ENCODE measurements at places on chromosomes 3 and 15.

DNA sequence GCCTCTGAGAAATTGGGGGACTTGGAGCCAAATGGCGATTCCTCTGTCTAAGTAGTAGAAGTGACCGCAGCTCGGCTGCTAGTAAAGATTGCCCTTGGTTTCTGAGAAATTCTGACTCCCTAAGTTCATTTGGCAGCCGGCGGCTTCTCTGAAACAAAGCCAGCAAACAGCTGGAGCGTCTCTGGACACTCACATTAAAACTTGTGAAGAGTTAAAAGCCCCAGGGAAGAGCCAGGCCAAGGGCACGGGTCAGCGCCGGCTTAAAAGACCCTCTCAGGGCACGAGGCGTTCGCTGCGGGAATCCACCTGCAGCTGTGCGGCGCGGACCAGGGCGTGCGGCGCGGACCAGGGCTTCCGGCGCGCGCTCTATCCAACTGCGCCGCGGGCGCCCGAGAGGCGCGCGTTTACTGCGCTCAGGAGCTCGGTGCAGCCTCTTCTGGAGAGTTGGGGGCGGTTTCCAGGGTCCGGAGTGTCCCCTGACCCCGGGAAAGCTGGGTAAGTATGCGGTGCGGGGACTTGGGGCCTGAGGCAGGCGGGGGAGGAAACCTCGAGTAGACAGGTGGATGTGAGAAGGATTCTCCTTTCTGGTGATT lies at the start of gene COL6A5:
TSS of gene COL6A5 (plus strand) at position 186 of the 593 bp plus-strand sequence. CDS start 27,967 bp downstream, outside the sequence.
- no peak for DNase-seq

- DNase-seq, result no peak
Observed at GRCh38 chr3:173745952-173746682, 348.6 kb downstream of the NLGN1 start.

GRCh38 chr15:89732451-89733172 lies 18.4 kb downstream of the MESP1 start:
- no peak for DNase-seq

DNA sequence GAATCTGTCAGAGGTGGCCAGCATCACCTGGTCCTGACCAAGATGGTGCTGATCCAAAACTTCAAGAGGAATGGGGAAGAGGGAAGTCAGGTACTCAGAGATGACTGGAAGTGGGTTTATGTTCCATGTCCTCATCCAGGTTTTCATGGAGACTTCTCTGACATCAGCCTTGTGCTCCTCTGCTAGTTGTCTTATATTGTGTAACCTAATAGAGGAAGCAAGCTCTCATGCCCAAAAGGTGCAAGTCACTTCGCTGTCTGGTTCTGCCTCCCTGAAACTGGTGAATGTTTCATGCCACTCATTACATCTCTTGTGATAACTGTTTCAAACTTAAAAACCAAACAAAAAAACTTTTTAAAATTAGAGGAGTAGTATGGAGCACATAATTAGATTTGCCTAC lies 127.2 kb upstream of the MANF start:
- no peak for DNase-seq

DNA sequence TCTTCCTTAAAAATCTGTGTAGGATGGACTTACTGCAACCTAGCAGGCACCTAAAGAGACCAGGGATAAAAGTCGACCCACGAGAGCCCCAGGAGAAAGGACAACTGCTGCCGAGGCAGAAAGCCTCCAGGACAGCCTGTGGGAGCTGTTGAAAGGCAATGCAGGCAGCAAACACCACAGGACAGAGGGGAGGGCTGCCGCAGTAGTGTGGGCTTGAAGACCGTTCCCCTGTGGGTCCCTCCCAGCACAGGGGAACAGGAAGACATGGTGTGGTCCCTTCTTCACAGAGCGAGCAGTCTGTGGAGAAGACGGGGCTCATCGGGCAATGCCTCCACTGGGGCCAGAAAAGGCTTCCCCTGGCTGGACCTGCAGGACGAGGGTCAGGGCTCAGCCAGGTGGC lies 58.5 kb upstream of the GATA2 start:
- no peak for DNase-seq

Measured in activated CD8-positive, alpha-beta memory T cell treated with anti-CD3 and anti-CD28 coated beads for 1 hour (primary cell).